ENCODE measurements at places on chromosomes 12 and 14.

DNA sequence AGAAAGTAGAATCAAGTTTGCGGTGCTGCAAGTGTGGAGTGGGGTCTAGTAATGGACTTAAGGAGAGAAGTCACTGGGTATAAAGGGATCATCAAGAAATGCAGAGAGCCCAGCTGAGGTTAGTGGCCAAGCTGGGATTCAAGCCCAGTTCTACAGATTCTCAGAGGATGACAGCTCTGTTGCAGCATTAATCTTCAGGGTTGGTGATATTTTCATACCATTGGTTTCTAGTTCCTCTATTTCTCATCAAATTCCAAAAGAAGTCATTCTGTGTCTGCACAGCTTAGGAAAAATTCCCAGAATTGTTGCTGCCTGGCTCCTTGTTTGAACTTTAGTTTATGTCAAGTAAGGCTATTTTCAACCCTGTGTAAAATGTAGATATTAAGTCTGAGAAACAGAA lies 169.5 kb upstream of the NTF3 start:
- DNase-seq, result no peak

GRCh38 chr12:12930633-12931219 lies 21.2 kb downstream of the GPRC5D start:
- no peak for DNase-seq

DNA sequence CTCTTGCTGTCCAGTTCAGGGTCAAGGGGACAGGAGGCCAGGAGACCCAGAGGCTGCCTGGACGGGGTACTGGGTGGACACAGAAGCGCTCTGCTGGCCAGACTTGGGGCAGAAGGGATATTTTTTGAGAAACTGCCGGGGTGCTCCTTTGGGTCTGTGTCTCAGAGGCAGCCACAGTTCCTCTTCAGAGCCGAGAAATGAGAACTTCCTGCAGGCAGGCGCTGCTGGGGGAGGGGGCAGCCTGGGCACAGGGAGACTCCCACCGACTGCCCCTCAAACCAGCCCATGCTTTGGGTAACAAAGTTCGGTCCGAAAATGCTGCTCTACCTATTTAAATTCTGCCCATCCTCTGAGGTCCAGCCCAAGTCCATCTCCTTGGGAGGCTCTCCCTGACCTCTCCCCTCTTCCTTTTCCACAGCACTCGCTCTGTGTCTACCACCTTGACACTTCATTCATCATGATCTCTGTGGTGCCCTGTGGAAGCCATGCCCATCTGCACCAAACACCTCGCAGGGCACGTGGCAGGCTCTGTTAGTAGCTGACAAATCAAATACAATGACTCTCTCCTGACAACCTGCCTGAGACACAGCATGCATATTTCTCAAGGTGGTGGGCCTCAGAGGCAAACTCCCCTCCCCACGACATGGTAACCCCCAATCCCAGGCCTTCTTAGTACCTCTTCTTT lies 16.4 kb downstream of the HDAC7 start:
- DNase-seq, result no peak

DNA sequence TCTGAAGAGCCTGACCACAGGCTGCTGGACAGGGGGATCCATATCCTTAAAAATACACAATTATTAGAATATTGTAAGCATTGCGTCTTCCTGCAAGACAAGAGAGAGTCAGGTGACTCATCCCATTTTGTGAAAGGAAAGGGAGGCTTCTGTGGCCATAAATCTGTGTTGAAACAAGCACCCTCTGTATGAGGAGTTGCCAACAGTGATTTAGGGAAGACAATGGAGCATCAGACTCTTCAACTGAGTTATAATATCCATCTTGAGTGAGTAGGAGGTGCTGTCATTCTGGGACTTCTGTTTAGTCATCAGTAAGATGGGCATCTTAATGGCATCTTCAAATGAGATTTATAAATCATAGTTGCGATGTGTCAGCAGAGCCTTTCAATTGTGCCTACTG lies 554.5 kb downstream of the AACS start:
- no peak for DNase-seq

DNA sequence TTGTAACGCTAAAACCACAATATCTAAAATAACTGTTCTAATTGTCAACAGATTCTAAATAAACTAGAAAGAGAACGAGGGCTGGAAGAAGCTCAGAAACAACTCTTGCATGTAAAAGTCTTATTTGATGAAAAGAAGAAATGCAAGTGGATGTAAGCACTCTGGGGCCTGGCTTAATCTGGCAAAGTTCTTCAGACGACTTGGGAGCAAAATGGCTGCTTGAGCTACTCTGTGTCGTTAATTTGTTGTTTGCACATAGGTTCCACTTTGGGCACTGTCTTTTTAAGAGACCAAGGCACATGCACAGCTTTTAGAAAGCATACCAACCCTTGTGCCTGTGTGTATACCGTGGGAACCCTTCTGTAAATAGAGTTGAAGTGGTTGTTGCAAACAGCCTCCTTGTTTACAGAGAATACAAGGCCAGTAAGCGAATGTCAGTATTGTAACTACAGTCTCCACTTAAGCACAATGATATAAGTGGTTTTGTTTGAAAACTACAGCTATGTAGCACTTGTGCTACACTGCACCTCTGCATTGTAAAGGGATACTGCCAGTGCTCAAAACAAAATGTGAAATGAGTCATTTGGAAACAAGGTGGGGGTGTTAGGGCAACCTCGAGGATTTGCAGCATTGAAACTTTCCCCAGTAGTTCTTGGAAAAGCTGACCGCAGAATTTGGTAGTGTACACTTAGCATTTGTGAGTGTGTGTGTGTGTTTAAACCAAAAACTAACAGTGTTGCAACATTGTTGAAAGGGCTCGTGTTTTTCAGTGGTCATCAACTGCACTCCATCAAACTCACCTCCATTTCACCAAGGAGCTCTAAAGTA lies 154.3 kb downstream of the CEP83 start:
- DNase-seq, result no peak

DNA sequence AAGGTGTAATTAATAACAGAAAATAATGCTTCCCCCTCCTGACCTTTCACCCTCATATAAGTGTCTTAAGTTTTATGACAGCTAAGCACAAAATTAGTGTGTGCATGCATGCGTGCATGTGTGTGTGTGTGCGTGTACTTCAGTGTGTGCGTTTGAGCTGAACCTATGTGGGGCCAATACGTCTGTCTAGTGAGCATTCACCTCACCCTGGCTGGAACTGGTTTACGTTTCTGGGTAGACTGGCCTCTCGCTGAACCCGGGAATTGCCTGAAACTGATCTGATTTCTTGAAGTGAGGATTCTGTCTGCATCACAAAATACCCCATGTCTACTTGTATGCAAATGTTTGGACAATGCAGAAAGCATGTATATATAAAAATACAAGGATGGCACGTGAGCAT lies 68.2 kb upstream of the TBX3 start:
- DNase-seq, result no peak

Data from osteocyte (in vitro differentiated cells).